ENCODE measurements at places on chromosomes 3 and 15.

DNA sequence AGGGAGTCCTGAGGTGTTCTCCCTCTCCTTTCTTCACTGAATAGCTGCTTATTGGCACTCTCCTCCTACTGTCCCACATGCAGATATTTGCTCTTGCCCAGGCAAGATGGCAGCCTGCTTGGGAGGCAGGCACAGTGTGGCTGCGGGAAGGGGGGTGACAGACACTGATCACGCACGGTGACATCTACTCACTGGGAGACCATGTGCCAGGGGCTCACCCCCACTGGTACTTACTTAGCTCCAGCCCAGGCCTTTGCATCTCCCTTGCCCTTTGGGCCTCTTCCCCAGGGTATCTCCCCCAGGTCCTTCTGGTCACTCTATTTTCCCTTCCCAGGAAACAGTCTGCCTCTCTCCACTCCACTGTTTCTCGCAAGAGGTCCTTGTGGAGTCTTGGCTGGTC lies 6.4 kb downstream of the PLA2G4E start:
- DNase-seq = no peak

GRCh38 chr15:101123222-101123910 lies 128.5 kb downstream of the CHSY1 start:
- DNase-seq = no peak

DNA sequence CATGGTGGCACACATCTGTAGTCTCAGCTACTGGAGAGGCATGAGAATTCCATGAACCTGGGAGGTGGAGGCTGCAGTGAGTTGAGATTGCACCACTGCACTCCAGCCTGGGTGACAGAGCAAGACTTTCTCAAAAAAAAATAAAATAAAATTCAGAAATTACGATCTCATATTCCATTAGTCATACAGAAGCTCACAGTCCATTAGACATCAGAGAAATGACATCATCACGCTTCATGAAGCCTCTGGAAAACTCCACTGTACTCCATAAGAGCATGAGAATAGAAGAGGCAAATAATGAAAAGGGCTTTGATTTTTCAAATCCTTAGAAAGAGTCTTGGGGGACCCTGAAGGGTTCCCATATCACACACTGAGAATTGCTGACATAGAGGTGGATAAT lies 145.0 kb upstream of the MITF start:
- no peak for DNase-seq

DNA sequence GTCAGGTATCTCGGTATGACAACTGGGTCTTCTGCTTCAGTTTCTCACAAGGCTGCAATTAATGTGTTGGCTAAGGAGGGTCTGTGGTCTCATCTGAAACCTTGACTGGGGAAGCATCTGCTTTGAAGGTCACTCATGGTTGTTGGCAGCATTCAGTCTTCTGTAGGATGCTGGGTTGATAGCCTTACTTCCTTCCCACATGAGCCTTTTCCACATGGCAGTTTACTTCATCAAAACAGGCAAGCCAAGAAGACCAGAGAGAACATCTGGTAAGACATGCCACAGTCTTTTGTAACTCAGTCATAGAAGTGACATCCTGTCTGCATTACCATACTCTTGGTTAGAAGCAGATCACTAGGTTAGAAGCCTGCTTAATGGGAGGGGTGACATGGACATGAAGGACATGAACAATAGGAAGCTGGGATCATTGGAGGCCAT lies 49.5 kb downstream of the CMC1 start:
- peak; percentile 29 for DNase-seq

DNA sequence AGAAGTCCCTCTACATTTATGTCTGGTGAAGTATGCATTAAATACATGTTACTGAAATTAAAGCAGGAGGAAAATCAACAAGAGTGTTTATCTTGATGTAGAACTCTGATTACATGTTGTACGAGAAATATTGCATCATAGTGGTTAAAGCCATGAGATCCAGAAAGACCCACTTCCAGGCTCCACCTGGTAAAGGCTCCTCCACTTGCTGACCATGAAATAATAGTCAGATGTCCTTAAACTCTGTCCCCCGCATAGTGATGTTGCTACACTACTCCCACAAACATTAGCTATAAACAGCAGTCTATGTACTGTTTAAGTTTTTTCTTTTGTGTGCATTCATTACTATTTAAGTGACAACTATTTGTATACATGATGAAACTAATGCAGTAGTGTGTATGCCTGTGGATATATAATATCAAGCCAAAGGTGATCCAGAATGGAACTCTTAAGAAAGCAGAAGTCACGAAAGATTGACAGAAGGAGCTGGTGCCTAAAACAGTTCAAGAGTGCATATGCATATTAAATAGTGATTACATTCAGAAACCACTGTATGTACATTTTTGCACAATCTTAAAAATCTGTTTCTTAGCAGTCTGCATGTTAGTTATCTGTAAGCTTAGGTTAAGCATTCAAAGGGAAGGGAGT lies 264.4 kb upstream of the KCNMB2 start:
- DNase-seq = no peak

DNA sequence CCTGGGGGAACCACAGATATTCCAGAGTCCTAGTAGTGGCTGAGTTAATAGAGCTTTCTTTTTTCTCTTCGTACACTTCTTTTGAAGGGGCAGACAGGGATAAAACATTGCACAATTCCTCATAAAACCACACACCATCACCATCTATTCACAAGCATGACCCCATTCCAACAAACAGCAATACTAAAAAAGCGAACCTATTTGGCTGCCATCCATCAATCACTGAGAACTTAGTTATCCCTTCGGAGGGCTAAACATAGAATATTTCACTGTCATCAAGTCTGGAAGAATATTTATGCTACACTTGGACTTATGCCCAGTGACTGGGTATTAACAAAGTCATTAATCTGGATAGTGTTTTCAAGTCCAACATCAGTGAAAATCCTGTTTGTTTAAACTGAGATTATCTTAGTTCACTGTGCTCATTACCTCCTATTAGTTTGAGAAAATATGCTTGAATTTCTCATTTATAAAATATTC lies 80.3 kb upstream of the PRTG start:
- DNase-seq = no peak

DNA sequence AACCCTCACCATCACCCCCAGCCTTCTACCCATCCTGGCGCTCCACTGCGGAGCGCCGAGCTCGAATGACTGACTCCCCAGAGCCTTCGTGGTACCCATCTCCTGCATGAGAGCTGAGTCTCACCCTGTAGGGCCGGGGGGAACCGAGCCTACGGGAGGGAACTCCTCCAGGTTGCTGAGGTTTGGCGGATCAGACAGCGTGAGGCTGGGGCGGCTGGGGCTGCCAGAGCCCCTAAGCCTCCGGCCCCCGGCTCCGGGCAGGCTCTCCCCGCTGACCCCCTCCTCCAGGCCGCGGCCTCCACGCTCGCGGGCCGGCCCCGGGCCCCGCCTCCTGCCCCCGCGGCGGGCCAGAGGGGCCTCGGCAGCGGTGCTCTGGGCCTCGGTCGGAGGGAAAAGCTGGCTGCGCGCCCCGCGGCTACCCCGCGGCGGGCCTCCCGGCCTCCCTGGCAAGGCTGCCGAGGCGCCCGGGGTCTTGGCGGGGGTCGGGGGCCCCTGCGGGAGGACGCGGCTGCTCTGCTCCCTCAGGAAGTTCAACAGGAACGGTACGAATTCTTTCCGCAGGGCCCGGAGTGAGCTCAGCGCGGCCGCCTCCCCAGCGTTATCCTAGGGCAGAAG lies 643 bp downstream of the CDAN1 start:
- DNase-seq = no peak

DNA sequence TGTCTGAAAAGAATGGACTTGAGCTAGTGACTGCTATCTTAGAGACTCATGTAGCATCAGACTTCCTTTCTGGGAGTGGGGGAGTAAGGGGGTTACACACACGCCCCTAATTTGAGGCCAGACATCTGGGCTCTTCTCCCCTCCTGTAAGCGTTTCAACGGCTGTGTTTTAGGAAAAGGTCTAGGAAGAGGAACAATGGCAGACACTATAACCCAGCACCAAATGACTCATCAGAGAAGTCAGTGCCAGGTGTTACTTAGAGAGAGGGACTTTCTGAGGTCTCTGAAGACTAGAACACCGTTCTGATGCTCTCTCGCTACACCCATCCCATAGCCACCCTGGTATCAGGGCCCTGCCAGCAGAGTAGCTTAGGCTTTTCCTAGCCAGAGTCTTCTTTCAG lies 65.5 kb downstream of the SSUH2 start:
- DNase-seq = no peak

GRCh38 chr3:117799387-117799735 lies 1089.8 kb downstream of the TUSC7 start:
- DNase-seq = no peak
